ENCODE measurements at places on chromosomes 5 and 9.

DNA sequence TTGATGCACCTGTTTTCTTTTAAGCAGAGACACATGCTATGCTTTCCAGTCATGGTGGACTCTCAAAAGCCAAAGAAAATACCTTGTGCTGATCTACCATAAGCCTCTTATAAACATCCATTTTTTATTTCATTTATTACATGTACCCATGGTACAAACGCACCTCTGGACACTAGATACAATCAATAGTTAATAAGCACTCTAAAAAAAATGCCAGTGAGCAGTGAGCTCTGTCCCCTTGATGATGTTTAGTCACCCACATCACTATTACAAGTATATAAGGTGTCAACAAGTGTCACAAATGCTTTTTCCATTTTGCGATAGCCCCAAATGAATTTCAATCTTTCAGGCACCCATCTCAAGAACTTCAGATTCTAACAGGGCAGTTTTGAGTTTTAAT, 5.9 kb downstream of the KLF4 start:
- DNase-seq = no peak

DNA sequence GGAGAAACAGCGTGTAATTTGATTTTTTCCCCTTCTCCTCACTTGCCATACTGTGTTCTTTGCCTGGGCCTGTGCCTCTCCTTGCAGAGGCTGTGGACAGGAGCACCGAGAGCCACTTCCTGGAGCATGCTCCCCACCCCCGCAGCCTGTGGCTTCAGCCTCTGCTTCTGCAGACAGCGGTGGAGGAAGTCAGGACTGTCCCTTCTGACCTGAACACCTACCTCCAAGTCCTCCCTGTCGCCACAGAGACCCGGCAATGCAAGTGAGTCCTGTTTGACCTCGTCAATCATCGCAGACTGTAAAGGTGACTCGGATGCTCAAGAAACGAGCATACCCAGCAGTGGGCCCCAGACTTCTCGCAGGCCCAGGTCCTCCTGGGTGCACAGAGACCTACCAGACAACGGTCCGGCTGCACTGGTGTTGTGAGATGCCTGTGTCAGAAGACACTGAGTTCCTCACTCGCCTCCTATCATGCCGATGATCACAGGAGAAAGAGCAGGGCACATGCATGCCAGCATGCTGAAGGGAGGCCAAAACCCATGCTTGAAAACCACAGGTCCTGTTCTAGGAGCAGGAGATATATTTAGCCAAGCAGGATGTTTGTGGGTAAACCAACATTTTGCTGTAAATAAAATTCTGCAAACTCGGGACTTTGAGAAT, 198.8 kb downstream of the AUH start:
- DNase-seq = peak; percentile 30

GRCh38 chr5:533243-533954, 9.2 kb upstream of the SLC9A3 start:
- DNase-seq = no peak

- DNase-seq = no peak
These were observed 12.6 kb downstream of the PBX3 start for GRCh38 chr9:125759764-125760129.

DNA sequence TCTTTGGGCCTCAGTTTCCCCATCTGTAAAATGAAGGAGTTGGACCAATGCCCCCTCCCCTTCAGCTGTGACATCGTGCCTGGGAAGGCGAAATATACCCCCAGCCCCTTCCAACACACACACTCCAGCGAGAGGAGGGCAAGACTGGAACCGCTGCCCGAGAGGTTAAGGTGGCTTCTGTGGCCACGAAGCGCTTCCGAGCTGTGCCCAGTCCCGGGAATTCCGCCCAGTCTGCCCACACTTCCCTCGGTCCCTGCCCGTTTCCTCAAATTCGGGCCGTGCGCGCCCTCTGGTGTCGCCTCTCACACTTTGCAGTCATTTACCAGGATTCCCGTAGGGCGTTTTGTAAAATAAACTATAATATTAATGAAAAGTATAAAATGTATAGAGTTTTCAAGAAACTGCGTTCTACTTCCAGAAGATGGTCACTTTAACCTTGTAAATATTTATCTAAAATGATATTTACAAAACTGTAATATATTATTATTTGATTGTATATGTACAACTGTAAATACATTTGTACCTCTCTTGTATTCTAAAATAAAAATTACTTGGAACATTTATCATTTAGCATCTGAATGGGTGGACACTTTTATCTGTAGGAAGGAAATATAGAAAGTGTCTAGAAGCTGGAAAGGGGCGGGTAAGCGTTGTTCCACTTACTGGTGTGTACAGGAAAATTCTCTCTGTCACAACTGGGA, 11.0 kb upstream of the EXOSC2 start:
- peak; percentile 62 for DNase-seq
